GOT3 (cell line): ENCODE measurements at places on chromosomes 4 and X.

- DNase-seq: no peak
These were observed 33.4 kb downstream of the C4orf54 start for GRCh38 chr4:99624141-99624719.

- DNase-seq: no peak
These were observed 105.6 kb downstream of the APOOL start for GRCh38 chrX:85109235-85109634.

DNA sequence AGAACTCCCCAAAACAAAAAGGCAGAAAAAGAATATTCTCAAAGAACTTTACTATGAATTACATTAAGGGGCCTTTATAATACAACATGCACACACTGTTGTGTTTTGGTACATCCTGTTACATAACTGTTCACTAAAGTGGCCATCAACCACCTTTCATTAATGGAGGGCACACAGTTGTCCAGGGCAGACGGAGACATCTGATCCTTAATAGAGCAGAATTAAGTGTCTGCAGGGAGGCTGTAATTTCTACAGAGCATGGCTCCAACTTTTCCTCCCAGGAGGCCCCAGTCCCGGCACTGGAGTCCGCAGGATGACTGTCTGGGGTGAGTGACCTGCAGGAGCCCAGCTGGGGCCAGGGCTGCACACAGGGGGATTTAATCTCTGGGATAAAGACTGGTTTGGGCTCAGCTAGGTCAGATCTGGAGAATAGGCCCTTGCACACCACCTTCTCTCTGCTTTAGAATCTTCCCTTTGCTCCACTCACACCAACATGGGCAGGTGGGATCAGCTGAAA is 233.4 kb downstream of the MAML3 start:
- DNase-seq: no peak

- DNase-seq: no peak
These were observed 100.9 kb upstream of the AFAP1 start for GRCh38 chr4:8040607-8041006.

DNA sequence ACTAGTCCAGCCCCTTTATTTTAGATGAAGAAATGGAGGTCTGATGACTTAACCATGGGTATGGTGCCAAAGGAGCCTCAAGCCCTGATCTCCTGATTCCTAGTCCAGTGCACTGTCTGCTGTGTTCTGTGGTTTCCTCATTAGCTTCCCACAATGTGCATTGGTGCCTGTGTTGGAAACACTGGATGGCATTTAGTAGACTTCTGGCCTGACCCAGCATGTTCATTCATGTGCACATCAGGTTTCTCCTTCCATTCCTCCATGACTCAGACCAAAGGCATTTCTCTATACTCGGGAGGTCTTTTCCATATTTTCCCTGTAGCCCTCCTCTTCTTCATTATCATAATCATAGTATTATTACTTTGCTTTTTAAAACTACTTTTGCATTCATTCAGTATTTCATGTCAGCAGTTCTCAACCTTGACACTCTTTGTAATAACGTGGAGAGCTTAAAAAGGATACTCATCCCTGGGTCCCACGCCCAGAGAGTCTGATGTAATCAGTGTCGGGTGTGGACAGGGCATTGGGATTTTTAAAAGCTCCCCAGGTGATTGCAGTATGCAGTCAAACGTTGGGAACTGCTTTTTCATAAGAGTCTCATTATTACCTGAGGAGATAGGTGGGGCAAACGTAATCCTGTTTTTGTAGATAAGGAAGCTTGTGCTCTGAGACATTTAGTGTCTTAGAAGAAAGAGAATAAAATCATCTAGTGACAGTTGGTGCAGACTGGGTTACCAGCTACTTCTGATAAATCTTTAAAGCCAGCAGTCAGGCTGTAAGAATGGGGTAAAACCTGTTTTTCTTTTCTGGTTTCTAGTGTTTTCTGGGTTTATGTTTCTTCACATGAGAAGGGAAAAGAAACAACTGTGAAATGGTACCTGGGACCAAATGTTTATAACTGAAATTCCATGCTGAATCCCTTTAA is 40.9 kb upstream of the XK start:
- DNase-seq: no peak

- no peak for DNase-seq
These were observed 205.0 kb upstream of the TECRL start for GRCh38 chr4:64614276-64614675.

DNA sequence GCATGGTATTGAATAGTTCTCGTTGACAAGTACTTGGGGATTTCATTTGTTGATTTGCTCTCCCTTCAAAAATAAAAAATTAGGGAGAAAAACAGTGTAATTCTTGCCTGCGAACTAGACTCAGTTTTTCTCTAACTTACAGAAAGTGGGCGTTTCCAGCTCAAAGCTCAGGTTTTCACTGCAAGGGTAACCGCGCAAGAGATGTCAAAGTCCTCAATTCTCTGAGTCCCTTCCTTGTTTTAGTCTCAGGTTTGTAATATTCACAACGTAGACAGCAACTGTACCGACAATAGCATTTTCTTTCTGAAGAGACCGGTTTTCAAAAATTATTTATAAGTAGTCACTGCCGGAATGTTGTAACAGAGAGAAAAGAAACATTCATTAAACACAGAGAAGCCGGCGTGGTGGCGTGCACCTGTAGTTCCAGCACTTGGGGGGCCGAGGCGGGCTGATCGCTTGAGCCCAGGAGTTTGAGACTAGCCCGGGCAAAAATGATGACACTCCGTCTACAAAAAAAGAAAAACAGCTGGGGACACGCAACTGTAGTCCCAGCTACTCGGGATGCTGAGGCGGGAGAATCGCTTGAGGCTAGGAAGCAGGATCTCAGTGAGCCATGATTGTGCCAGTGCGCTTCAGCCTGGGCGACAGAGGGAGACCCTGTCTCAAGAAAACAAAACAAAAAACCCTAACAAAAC is 774 bp downstream of the ZCCHC4 start:
- no peak for DNase-seq

DNA sequence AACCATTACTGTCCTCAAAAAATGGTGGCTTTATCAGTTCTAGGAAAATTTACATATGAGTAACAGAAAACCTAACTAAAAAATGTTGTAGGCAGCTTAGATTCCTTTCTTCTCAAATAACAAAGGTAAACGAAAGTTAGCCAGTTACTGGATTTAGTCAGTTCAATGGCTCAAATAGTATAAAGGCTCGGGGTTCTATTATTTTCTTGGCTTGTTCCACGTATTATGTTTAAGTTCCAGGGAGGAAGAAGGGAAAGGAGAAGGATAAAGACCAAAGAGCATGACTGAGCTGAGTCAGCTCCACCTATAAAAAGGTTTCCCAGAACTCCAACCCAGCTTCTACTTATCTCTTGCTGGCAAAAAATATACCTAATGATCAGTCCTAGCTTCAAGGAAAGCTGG is 41.0 kb upstream of the MAB21L2 start:
- no peak for DNase-seq

DNA sequence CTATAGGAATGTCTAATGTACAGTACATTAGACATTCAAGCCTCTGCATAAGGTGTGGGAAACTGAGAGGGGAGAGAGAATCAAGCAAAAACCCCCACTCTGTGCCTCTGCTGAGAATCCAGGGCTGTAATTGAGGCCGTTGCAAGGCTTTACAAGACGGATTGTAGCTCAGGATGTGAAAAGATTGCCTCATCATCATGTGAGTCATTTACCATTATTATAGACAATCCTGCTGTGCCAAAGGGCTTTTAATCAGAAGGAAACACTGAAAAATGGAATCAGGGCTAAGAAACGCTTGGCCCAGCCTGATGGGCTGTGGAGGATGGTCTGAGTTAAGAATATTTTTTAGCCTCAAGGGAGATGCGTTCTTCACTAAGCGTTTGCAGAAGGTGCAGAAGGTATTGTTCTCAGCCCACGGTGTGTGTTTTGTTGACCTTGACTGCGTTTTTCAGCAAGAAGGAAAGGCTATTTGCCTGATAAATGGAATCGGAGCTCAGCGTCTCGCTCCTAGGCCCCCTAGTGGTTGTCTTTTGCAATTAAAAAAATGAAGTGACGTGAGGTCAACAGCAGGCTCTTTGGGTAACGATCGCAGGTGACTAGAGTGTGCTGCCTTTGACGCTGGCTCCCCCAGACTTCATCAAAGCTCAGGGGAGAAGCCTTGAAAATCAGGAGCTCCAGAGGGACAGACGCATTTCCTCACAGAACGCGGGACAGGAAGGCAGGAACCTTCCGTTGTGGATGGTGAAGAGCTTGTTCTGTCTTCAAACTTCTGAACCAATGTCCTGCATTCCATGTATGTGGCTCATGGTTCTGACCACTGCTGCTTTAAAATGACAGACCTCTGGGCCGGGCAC is 18.1 kb upstream of the CHRNA9 start:
- DNase-seq: no peak

DNA sequence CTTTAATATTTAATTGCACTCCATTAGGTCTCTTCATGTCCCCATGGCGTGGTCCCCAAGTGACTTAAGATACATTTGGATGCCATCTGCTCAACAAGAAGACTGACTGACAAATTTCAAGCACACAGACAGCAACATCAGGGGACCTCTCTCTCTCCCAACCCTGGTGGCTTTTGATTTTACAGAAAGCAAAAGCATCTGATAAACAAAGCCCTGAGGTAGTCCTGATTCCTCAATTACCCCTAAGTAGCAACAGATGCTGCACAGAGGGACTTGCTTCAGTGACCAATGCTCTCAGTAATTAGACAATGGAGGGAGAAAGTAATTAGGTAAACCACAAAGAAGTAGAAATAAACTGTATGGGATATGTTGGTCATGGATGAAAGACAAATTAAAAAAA is 426.4 kb downstream of the INPP4B start:
- no peak for DNase-seq

DNA sequence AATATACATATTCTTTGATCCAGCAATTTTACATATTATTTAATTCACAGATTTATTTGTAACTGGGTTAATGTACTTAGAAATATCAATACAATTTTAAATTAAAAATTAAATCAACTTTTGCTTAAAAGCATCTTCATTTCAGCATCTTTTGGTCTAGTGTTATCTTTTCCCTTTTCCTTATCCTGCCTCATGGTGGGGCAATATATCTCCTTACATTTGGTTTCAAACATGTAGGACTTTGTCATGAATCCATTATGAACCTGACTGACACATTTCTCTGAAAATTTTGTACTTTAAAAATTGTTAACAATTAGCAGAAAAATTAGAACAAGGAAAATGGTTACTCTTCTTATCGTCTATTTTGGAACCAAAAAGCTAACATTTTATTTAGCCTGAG is 42.8 kb upstream of the ANK2 start:
- DNase-seq: no peak

DNA sequence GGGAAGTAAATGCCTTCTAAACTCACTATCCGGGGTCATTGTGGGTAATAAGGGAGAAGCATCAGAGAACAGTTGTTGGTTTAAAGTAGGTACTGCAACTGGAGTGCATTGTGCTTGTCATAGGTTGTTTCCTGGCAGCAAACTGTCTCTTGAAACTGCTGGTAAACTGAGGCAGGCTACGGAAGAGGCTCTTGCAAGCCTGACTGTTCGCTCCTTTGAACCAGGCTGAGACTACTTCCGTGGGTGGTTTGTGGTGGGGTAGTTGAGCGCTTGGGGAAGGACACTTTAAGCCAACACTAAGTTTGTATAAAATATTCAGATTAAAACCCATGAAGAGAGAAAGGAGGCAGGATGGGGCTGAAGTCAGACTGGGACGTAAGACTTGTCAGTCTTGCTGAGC is 45.2 kb upstream of the WDR1 start:
- no peak for DNase-seq

- DNase-seq: no peak
These were observed 64.5 kb downstream of the ARL9 start for GRCh38 chr4:56570041-56570440.

- DNase-seq: no peak
These were observed 292.7 kb downstream of the SPOCK3 start for GRCh38 chr4:166941629-166942028.

- peak; percentile 34 for DNase-seq
These were observed 488 bp downstream of the SLC25A5 start for GRCh38 chrX:119468551-119469312.

DNA sequence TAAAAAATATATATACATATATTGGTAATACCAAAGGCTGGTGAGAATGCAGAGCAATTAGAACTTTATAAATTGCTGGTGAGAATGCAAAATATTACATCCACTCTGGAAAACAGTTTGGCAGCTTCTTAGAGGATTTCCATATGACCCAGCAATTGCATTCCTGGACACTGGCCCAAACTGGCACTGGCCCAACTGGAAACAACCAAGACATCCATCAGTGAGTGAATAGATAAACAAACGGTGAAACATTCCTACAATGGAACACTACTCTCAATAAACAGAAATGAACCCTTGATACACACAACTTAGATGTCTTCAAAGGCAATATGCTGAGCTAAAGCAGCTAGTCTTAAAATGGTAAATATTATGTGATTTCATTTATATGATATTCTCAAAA is 524.2 kb downstream of the IQCM start:
- DNase-seq: no peak

- no peak for DNase-seq
These were observed 1095.2 kb upstream of the POU3F4 start for GRCh38 chrX:82412858-82413257.
